Activated CD8-positive, alpha-beta memory T cell treated with anti-CD3 and anti-CD28 coated beads, Interleukin-2, amount 10 ng/mL, durations not matched to agents 7 days and 5 days (primary cell): ENCODE measurements at places on chromosomes 2 and 18. TPM values are rescaled to one million over a fixed set of nuclear protein-coding genes. Genes with fewer than 3 reads are reported as not detected.

- DNase-seq, result no peak
- no peak overlapping the region for H3K27ac ChIP-seq
- peaks cover 9% of the 10 kb centered on the region for H3K4me1 ChIP-seq
- peaks cover 4% of the 10 kb centered on the region for H3K36me3 ChIP-seq
Observed at GRCh38 chr2:176432434-176432833, 163.2 kb downstream of the MTX2 start.

DNA sequence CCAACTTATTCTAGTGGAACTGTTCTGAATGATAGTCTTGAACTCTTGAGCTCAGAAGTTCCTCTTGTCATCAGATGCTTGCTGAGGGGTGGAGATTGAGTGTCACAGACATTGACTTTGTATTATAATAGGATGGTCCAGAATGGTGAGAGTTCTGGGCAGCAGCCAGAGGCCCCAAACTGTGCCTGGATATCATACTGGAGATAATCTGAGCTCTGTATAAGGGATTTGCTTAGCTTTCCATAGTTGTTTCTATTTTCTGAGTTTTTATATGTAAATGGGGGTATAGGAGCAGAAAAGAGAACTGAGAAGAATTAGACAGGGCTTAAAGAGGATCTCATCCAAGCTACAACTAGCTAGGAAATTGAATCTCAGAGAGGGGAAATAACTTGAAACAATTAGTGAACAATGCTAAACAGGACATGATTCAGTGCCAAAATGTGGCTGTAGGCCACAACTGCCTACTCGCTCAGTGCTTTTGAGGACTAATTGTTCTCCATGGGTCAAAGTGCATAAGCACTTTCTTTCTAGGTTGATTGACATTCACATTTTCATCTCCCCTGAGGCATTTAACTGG, 10.1 kb upstream of the LCLAT1 start:
- H3K27ac ChIP-seq, result no peak overlapping the region
- no peak for DNase-seq
- H3K4me3 ChIP-seq, result no peak overlapping the region
- H3K27me3 ChIP-seq, result no peaks in the 10 kb centered on the region
- H3K36me3 ChIP-seq, result no peaks in the 10 kb centered on the region

DNA sequence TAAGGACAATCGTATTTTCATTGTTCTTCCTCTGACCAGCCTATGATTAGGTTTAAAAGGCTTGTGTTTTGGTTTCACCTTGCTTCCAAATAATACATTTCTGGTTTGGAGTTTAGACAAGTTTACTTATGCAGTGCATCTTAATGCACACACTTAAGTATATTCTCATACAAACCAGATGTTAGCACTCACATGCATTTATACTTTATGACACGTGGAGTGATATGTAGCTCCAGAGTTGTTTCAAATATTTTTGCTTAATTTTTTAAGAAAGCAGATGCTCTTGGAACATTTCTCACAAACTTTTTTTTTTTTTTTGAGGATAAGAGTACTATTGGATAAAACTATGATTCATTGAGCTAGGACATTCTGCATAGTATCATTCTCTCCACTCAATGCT, 109.9 kb downstream of the PDE1A start:
- no peaks in the 10 kb centered on the region for H3K36me3 ChIP-seq
- no peak for DNase-seq
- H3K4me3 ChIP-seq, result no peak overlapping the region
- no peaks in the 10 kb centered on the region for H3K27me3 ChIP-seq

GRCh38 chr2:48250943-48251342, 279.0 kb upstream of the STON1 start:
- peaks cover 14% of the 10 kb centered on the region for H3K4me1 ChIP-seq
- H3K27me3 ChIP-seq, result no peaks in the 10 kb centered on the region
- H3K27ac ChIP-seq, result no peak overlapping the region
- no peak overlapping the region for H3K4me3 ChIP-seq
- no peaks in the 10 kb centered on the region for H3K36me3 ChIP-seq
- DNase-seq, result no peak

SALL3 gene
- total RNA-seq, result not detected

DNA sequence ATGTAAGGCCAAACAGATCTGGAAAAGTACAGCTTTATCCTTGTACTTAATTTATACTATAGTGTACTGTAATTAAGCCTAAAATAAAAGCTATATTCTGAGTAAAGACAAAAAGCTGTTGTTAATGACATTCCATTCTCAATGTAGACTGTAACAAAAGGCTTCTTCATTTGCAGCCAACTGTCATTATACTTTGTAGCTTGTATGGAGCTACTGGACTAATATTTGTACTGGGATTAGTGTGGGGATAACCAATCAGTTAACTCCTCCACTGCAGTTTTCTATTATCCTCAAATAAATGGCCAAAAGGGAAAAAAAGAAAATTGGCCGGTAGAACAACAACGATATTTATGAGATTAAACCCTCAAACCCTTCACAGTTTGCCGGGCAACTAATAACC, 66.5 kb downstream of the STK39 start:
- DNase-seq, result no peak
- H3K36me3 ChIP-seq, result peaks cover 19% of the 10 kb centered on the region
- no peaks in the 10 kb centered on the region for H3K27me3 ChIP-seq
- no peak overlapping the region for H3K27ac ChIP-seq
- H3K4me3 ChIP-seq, result no peak overlapping the region
- peaks cover 61% of the 10 kb centered on the region for H3K4me1 ChIP-seq

OR6B2 gene
- total RNA-seq, result not detected

IL1R2 gene
- 0.88 TPM for total RNA-seq

HOXD8 gene
- total RNA-seq, result not detected
